ENCODE measurements at places on chromosomes 5 and 9. TPM values are rescaled to one million over a fixed set of nuclear protein-coding genes. Genes with fewer than 3 reads are reported as not detected.

Gene RECK
- total RNA-seq, result 5.4 TPM

Gene ZNF354C
- total RNA-seq, result 5.2 TPM

Gene ACOT12
- total RNA-seq, result not detected

Gene RGMB
- 13.0 TPM for total RNA-seq

Gene NIM1K
- 0.25 TPM for total RNA-seq

Gene FSD1L
- 7.6 TPM for total RNA-seq

DNA sequence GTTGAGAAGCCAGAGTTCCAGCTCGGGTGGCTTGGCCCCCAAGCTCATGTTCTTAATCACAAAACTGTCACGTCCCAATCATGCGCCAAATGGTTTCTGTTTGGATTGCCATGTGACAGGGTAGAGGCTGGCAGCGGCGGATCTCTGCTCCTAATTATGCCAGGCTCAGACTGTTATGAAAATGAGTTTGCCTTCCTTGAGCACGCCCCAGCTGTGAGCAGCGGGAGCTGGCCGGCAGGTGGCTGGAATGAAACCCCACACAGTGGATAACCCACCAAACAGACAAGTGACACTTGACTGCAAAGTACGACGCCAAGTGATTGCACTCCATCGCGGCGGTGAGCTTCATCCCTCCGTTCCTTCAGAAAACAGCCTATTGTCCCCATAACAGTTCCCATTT, 75.4 kb downstream of the CFAP77 start:
- DNase-seq, result no peak

- DNase-seq, result no peak
Observed at GRCh38 chr5:57824047-57824446, 341.4 kb upstream of the ACTBL2 start.

DNA sequence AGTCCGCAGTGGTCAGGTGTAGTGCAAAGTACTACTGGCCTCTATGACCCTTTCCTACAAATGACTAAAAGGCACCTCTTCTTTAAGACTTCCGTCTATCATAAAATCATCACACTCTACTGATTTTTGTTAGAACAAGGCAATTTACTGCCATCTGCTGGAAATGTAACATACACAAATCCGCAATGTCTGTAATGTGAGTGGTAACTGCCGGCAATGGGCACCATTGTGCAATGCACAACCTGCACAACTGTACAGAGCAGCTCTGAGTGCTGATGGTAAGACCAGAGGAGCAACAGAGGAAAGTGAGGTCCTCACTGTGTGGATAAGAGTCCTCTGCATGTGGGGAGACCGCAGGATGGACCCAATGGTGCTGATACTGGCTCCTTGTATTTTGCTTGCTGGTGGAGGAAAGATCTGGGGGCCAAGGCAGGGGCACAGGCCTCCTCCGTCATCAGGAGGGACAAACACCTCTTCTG, 103.7 kb downstream of the ATPSCKMT start:
- DNase-seq, result no peak

GRCh38 chr5:10151656-10152055, 98.0 kb downstream of the ATPSCKMT start:
- DNase-seq, result no peak

GRCh38 chr5:107469485-107470294, 201.0 kb downstream of the EFNA5 start:
- DNase-seq, result no peak

- no peak for DNase-seq
Observed at GRCh38 chr5:131416729-131417128, 152.9 kb downstream of the CDC42SE2 start.

- no peak for DNase-seq
Observed at GRCh38 chr5:35938568-35939227, at the start of gene CAPSL. TSS of gene CAPSL (minus strand) at chr5:35938622. CDS start at chr5:35921120, 17,502 bp downstream.

DNA sequence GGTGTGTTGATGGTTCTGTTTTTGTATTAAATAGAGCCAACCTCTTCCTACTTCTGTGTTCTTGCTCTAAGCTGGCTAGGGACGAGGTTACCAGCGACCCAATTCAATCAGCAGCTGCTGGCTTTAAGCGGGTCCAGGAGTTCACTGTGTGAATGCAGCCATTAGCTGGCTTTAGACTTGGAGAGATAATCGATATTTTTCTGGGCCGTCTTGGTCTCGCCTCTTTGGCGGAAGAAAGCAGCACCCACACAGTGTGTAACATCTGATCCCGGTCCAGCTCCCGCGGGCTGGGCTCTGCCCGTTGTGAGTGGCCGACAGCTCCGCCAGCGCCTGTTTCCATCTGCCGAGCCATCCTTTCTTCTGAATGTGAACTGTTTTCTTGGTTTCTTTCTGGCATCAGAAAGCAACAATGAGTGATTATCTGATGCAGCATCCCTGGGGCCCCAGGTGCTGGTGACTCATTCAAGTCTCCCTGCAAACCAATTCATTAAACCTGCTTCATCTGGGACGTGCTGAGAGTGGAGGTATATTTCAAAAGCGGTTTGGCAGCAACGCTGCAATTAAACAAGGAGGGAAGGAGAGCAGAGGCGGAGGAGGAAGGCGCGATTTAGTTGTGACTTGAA, 90.8 kb upstream of the IRX4 start:
- no peak for DNase-seq
